ENCODE measurements at places on chromosomes 4 and X.

DNA sequence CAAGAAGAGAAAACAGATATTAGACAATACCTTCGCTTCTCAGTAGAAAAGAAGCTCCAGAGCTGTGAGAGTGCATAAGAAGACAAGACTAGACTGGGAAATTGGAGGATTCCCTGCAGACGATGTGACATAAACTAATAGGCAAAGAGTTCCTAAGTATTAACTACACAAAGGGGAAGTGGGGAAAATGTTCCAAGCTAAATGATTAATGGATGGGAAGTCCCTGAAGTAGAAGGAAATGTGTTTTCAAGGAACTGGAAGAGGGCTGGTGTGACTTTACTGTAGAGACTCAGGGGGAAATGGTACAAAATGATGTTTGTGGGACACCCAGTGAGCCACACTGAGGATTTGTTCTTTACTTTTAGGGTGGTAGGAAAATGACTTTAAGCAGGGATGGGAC, 69.7 kb upstream of the DCLK2 start:
- DNase-seq, result no peak

GRCh38 chr4:87530868-87531267, 1.7 kb upstream of the SPARCL1 start:
- no peak for DNase-seq

- no peak for DNase-seq
These were observed 7.9 kb upstream of the RGS12 start for GRCh38 chr4:3284734-3285557.

DNA sequence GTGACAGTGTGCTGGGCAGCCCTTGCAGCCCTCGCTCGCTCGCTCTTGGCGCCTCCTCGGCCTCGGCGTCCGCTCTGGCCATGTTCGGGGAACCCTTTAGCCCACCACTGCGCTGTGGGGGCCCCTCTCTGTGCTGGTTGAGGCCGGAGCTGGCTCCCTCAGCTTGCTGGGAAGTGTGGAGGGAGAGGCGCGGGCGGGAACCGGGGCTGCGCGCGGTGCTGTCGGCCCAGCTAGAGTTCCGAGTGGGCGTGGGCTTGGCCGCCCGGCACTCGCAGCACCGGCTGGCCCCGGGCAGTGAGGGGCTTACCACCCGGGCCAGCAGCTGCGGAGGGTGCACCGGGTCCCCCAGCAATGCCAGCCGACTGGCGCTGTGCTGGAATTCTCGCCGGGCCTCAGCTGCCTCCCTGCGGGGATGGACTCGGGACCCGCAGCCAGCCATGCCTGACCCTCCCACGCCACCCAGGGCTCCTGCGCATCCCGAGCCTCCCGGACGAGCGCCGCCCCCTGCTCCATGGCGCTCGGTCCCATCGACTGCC, 770.1 kb upstream of the GALNTL6 start:
- no peak for DNase-seq

GRCh38 chr4:31984872-31985271, 1264.7 kb downstream of the PCDH7 start:
- no peak for DNase-seq

DNA sequence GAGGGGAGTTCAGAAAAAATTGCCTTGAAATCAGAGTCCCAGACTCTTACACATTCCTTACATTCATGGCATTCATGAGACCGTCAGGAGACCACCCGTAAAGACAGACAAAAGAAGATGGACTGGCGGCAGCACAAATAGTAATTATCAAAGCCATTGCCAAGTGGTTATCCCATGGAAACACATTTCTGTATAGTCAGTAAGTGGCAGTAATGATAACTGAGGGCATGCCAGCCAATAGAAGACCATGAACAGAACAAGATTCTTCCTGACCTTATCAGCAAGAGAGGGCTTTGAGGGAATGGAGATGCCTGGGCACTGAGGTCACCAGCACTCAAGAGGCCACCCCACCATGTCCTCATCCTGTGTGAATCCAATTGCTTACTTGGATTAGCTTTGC, 121.7 kb upstream of the HCCS start:
- DNase-seq, result no peak

DNA sequence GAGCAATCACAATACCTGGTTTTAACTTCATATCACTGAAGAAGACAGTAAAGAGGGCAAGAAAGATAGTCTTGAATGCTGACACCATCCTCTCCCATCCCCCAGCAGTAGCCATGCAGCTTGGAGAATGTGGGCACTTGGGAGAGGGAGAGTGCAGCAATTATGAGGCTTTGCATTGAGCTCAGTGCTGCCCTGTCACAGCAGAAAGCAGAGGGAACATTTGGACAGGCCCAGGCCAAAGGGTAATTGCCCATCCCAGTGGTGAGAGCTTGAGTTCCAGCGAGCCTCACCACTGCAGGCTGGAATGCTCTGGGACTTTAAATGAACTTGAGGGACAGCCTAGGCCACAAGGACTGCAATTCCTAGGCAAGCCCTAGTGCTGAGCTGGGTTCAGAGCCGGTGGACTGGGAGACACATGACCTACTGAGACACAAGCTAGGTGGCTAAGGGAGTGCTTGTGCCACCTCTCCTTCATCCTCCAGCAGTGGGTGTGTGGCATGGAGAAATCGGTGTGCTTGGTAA, 36.3 kb downstream of the CORIN start:
- DNase-seq, result no peak

GRCh38 chrX:4930426-4930825, 1217.0 kb upstream of the PRKX start:
- DNase-seq, result no peak

GRCh38 chrX:11532291-11533078, 133.2 kb downstream of the ARHGAP6 start:
- no peak for DNase-seq

- DNase-seq, result no peak
These were observed 20.1 kb upstream of the ARAF start for GRCh38 chrX:47540754-47541538.

DNA sequence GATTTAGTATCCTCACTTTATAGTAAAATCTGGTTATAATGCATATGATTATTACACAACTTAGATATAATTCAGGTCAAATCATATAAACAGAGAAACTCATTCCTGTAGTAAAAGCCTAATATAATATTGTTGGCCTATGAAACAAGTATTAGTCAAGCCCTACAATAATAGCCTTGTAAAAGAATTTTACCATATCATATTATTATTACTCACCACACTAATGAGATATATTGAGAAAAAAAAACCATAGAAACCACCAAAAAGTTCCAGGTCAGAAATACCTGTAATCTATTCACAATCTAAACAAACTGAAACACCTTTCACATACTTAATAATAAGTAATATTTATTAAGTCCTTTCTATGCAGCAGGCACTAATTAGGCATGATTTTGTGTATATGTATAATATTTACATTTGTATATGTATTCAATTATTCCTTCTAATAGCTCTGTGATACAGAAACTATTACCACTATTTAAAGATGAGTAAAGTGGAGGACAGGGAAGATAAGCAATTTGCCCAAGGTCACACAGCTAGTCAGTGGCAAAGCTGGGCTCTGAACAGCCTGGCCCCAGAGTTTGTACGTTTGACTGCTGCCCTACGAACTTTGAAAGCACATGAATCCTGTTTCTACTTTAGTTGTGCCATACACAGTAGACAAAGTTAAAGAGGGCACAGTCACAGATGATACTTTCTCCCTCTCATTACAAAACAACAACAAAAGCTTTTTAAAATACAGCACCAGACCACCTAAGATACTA, 9.0 kb downstream of the ZNF827 start:
- DNase-seq, result no peak

- DNase-seq, result no peak
These were observed 45.2 kb upstream of the HGFAC start for GRCh38 chr4:3396600-3396999.

DNA sequence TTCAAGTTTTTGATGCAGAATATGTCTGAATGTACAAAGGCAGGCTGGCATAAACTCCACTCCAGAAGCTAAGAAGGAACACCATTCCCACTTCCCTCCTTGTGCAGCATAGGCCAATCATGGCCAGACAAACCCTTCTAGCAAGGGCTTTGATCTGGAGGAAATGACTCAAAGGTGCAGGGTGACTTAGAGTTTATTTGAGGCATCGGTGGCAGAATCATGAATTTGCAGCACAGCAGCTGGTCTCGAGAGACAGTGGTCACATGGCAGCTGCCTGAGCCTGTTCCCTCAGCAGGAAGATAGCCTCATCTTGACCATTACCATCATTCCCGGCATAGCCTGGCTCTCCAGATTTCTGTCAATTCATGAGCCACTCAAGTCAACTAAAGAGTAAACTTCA, 154.5 kb downstream of the ATP10D start:
- DNase-seq, result no peak

GRCh38 chr4:76306882-76307659, 538 bp downstream of the STBD1 start:
- DNase-seq, result no peak

- no peak for DNase-seq
These were observed 103.4 kb upstream of the PAK3 start for GRCh38 chrX:110992611-110993010.

DNA sequence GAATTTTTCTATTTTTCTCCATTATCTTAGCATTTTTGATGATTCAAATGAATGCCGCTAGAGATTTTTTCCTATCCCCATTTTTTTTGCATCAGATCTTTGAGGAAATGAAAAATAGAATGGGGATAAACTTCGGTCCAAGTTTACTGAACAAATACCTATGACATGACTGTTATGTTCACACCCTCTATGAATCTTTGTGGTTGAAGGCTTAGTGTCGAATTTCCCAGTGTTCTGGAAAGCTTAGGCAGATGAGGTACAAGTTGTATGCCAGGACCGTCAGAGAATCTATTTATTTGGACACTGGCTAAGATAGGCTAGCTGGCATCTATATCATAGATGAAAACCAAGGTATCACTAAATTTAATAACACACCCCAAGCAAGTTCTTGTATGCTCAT, 123.4 kb downstream of the SPCS3 start:
- no peak for DNase-seq

DNA sequence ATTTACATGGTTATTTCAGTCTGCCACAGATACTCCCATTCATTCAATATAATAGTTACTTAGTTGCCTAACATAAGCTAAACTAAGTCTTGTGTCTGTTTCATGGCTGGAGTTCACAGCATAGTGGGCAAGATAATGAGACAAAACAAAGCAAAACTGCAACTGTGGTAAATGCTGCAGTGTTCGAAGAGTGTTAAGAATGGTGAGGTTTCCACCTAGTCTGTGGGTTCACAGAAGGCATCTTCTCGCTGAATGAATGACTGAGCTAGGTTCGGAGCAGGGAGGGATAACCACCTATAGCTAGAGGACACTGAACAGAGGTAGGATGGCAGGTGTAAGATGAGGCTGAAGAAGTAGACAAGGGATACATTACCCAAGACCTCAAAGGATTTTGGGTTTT, 171.0 kb downstream of the FBXW7 start:
- no peak for DNase-seq

- no peak for DNase-seq
These were observed 321.7 kb upstream of the FSTL5 start for GRCh38 chr4:162485486-162485885.

- no peak for DNase-seq
These were observed 25.2 kb downstream of the NYX start for GRCh38 chrX:41472231-41472815.

DNA sequence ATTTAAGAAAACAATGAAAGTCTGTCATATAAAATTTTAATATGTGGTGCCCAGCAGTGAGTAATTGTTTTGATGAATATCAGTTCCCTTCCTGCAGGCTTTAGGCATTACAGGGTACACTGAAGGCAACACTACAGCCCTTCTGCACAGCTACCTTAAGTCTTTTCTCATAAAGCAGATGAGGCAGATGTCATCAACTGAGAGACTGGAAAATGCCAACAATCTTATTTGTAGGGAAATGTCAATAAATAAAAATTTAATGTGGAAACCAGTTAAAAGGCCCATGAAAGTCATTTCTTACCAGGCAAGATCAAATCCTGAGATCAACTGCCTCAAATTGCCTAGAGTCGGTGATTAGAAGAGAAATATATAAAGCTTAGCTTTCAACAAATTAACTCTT, 193.4 kb upstream of the NWD2 start:
- no peak for DNase-seq

DNA sequence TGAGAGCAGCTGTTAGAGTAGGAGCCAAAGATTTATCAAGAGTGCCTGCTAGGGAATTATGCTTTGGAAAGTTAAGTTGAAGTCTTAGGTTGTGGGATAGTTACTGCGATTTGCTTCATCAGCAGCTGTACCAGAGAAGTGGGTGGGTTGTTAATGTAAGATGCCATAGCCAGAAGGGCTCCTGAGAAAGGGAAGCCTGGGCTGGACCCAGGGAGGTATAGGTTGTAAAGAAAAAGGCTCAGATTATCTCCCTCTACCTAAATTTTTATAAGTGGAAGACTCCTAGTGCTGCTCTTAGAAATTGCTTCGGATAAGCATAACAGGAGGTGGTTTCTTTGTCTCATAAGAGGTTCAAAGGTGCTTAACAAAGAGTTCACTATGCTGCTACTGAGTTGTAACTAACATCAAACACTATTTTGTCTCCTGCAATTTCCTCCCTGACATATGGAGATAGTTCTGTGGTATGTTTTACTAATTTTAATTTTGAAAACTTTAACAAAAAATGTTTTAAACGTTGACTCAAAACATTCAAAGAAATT, 356.9 kb downstream of the DTHD1 start:
- DNase-seq, result no peak

DNA sequence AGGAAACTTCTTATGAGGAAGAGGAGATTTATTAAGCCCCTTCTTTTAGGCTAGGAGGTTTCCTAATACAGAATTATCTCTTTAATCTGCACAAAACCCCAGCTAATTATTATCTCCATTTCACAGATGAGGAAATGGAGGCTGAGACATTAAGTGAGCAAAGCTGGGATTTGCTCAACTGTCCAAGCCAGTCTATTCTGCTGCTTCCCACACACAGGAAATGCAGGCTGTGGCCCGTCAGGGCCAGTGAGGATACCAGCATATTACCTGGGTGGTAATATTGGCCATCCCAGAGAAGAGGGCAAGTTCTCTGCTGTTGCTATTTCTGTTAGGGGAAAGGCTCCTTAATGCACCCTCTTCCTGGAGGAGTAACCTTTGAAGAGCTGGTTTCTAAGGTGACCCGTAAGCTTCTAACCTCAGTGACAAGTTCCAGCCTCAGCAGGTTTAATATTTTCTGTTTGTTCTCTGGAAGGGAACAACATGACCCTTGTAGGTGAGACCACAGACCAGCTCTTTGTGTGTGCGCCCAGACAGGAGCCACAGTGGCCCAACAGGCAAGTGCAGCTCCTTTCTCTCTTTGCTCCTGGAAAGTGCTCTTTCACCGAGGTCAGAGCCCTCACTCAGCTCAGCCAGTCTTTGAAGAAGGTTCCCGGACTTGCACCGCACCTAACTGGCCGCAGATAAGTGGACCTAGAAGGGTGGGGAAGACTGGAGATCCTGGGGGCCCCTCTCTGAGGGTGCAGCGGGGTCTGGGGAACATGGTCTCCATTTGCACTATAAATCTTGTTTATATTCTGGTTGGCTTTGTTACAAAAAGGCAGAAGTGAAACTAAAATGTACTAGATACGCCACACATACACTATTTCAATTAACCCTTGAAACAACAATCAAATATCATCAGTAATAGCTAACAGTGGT, 35.5 kb downstream of the TBC1D9 start:
- DNase-seq, result no peak

DNA sequence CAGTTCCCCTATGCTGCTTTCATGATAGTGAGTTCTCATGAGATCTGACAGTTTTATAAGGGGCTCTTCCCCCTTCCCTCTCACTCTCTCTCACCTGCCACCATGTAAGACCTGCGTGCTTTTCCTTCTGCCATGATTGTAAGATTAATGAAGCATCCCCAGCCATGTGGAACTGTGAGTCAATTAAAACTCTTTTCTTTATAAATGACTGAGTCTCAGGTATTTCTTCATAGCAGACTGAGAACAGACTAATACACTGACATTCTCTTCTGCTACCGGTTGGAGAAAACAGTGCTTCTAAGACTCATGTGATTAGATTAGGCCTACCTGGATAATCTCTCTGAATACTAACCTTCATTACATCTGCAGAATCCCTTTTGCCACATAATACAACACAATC, 45.4 kb upstream of the TRPC5OS start:
- no peak for DNase-seq

Measured in activated CD4-positive, CD25-positive, alpha-beta regulatory T cell treated with anti-CD3 and anti-CD28 coated beads, Interleukin-2, amount 50 U/mL, for 72 hours (primary cell).